Activated CD8-positive, alpha-beta memory T cell treated with anti-CD3 and anti-CD28 coated beads for 4 hours (primary cell): ENCODE measurements at places on chromosomes 3 and 15.

GRCh38 chr3:112794622-112795172 lies 52.0 kb downstream of the CD200R1L start:
- no peak for DNase-seq

DNA sequence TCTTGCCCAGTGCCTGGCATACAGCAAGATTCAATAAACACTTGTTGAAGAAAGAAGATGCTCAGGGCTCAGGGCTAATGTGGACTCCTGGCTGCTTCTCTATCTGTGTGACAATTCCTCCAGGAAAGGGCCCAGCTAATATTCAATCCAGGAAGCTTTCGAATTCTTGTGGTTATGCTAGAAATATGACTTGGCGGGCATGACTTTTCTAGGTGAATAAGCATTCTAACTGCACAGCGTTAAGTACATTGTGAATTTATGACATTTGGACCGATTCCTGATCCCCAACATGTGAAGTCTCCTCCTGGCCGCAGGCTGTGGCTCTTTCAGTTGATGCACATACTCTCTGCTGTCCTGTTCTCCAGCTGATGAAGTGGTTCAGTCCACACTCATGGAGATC lies 117.0 kb downstream of the IMPG2 start:
- no peak for DNase-seq

GRCh38 chr15:63553388-63553791 lies 43.8 kb upstream of the FBXL22 start:
- no peak for DNase-seq

GRCh38 chr3:53820084-53820483 lies 26.1 kb downstream of the CHDH start:
- DNase-seq = no peak

- DNase-seq = no peak
Measured at GRCh38 chr3:11288786-11289637, 16.8 kb downstream of the ATG7 start.

DNA sequence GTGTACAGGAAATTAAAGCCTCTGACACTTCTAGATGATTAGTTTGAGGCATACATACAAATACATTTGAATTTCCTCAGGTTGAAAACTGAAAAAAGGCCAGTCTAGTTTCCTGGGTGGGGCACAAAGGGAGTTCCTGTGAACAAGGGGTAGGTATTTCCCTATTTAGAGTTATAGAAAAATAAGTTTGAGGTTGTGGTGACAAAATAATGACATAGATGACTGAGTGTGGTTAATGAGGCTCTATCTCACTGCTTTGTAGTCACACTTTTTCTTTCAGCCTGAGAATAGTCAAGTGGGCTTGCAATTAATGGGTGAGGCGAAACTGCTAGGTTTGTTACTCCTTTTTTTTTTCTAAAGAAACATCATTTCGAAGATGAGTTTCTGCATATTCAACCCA lies 4.3 kb downstream of the SLCO3A1 start:
- DNase-seq = no peak

- no peak for DNase-seq
Measured at GRCh38 chr3:147361454-147362420, 44.6 kb downstream of the ZIC4 start.

DNA sequence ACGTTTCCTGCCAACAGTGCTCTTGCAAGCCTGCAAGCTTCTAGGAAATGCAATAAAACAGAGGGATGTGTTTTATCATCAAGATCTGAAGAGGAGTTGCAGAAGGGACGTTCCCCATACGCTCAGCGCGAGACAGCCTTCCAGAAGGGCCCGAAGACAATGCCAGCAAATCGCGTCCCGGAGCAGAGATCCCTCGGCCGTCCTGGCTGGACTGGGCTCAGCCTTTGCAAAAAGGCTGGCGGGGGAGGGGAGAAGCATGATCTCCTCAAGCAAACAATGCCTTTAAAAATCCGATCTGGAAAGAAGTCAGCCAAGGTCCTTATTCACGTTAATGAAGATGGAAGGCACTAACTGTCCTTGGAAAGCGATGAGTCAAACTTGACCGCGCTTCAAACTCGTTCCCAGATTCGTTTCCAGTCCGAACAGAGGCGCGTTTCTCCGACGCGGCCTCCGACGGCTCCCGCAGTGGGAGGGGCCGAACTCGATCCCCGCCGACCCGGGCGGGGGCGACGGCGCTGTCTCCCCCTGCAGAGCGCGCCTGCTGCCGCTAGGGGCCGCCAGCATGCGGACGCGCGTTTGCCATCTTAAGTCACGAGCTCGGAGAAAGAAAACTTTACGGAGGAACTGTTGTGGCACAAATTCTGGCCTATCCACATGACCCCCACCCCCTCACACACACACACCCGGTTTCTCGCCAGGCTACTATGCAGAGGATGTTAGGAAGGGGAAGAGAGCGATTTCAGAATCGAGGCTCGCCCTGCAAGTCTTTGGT lies 5.5 kb downstream of the BCL6 start:
- DNase-seq = no peak

GRCh38 chr3:22960105-22960984 lies 242.8 kb upstream of the UBE2E2 start:
- no peak for DNase-seq

- no peak for DNase-seq
Measured at GRCh38 chr3:171110715-171111114, 84.2 kb upstream of the SLC2A2 start.

DNA sequence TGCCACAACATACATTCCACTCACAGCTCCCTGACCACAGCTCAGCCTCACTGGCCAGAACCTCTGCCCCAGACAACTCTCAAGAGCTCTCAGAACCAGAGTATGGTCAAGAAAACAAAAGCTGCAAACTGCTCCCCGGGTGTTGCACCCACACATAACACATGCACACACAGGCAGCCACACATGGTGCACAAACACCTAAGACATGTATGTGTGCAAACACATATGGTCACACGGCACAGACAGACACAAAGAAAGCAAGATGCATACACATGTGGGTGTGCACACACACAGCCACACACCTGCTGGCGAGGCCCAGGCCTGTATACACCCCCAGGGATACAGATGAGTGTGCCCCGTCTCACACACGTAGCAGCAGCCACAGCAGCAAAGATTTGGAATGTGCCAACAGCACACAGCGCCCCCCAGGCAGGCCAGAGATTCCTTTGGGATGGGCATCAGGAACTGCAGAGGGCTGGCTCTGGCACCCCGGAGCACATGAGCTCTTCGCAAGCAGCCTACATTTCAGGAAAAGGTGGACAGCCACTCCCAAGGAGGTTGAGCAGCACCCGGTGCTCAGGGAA lies 6.6 kb downstream of the KLF15 start:
- DNase-seq = no peak

DNA sequence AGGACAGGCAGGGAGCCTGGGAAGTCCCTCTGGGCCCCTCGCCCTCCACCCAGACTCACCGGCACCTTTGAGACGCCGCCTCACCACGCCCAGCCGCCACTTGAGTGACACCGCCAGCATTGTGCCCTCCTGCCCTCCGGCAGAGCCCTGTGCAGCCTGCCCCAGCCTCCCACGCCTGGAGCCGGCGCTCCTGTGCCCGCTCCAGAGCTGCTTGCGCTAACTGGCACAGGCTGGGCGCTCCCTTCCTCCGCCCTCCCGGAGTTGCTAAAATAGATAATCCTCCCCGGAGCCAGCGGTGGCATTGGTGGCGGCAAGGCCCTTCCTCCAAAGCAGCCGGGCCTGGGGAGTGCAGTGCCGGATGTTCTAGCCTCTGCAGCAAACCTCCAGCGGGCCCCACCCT lies 15.7 kb upstream of the GRIP2 start:
- DNase-seq = no peak

GRCh38 chr15:91559066-91559465 lies 294.4 kb upstream of the SLCO3A1 start:
- no peak for DNase-seq

- no peak for DNase-seq
Measured at GRCh38 chr15:78605201-78605600, 15.6 kb downstream of the CHRNA3 start.

DNA sequence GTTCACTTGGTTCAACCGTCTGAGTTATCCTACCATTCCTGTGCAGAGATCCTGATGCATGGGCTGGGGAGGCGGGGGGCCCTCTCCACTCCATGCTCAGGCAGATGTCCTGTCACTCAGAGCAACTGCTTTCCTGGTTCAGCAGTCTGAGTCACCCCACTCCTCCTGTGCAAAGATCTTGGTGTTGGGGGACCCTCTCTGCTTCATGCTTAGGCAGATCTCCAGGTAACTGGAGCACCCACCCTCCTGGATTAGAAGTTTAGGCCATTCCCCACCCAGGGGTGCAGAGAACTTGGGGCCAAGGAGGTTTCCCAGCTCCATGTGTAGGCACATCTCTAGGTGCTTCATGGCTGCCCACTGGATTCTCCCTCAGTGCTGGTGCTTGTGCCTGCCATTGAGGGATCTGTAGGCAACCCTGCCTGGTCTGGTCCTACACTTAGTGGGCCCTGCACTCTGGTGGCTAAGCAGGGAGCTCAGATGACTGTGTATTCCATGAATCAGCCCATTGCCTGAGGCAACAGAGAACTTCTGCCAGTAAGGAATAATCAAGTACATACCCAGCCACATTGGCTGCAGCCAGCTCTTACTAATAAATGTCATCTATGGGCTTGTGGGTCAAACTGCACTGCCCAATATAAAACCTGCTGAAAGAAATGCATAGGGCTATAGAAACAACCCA lies 465.4 kb upstream of the THBS1 start:
- no peak for DNase-seq

- no peak for DNase-seq
Measured at GRCh38 chr15:59244337-59244736, 37.7 kb downstream of the LDHAL6B start.

DNA sequence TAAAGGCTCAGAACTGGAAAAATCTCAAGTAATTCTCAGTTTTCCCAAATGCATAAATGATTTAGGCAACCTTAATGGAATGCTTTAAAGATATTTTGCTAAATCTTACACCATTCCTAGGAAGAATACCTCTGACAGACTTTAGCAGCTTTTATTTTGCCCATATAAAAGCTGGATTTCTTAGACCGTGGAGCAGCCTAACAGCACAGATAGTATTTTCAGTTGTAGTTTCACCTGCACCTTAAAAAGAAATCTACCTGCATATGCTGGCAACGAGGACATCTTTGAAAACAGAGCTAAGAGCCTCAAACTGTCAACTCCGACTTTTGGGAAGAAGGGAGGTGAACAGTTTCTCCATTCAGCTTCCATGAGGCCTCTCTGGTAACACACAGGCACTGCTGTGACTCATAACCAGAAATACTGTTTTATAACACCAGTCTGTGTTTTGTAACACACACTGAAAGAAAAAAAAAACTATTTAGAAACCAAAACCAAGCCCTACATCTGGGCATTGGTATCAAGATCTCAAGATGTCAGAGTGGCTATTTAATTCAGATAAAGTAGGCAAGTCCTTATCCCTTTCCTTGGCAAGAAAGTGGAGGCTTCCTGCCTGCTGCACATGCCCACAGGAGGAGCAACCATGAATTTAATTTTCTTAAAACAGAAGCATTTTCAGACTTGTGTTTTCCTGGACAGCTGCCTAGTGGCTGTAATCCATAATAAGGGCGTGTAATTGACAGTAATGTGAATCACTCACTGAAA lies 181.5 kb upstream of the ICE2 start:
- no peak for DNase-seq

DNA sequence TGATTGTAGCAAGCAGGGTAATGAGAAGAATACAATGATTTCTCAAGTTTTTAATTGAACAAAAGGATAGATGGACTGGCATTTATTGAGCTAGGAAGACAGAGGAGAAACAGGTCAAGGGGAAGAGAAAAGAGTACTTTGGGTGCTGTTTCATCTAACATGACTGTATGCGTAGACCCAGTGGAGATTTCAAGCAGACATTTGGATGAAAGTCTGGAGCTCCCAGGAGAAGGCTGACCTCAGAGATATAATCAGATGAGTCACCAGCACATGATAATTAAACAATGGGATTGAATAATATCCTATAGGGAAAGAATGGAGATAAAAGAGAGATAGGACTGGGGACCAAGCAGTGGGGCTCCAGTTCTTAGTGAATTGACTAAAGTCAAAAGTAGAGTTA lies 194.9 kb downstream of the ARRDC4 start:
- DNase-seq = no peak

DNA sequence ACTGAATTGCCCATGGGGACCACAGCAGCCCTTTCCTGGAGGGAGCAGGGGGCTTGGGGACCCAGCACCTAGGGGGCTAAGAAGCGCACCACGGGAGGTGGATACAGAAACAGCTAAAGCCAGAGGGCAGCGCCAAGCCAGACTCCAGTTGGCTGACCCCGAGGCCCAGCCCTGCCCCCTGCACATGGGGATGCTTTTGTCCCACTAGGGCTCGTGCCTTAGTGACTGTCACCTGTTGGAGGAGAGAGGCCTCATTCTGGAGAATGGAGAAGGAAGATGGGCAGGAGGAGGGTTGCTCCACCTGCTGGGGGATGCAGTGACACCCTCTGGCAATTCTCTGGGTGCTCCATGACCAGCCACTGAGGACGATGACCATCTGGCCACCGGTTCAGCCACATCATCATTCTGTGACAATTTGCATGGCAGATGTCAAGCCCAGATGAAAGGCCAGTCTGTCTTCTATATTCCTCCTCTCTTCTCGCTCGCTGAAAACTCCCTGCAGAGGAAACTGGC lies 167.8 kb upstream of the TLE3 start:
- no peak for DNase-seq

DNA sequence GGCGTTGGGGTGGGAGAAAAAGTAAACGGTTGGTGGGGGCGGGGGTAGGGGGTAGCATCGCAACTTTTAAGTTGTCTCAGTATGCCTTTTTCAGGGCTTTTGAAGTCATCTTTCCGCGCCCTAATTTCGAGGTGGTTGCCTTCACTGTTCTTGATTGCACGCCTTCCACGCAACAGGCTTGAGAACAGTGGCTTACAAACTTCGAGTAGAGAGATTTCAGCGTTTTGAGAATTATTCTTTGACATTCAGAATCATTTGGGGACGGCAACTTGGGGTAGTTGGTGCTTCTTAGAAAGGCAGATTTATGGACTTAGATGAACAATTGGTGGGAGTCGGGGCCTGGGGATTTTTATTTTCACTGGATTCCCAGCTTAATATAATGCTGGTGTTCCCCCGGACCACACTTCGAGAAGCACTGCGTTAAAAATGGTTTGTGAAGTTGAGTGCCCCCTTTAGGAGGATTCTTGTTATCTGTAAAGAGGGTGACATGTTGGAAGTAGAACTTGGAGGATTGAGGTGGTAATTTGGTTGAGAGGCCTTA lies 880 bp downstream of the PPP4R2 start:
- peak; percentile 6 for DNase-seq

DNA sequence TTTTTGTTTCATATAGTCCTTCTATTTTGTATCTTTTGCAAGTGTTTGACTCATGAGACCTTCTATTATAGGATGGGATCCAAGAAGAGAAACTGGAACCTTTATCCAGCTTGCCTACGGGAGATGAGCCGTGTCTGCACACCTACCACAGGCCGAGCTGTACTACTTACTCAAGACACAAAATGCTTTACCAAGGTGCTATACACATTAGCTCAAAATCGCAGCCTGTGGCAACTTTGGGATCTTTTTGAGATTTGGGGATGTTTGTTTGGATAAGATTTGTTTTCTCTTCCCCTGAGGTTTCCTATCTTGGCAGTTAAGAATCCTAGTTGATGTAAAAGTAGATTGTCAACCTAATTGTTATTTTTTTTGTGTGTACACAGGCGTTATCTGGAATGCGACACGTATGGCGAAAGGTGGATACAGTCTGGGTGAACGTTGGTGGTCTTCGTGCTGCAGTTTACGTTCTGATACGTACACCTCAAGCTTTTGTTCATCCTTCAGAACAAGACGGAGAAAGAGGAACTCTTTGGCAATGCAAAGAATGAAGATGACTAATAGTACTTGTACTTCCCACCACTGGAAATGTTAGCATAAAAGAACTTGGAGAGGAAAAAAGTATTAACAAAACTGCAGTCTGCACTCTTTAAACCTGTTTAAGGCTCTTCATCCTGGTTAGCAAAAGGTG lies 13.1 kb upstream of the SETD5 start:
- DNase-seq = no peak

- no peak for DNase-seq
Measured at GRCh38 chr3:143895805-143896204, 47.5 kb upstream of the SLC9A9 start.
